ENCODE measurements at places on chromosomes 3 and 15.

DNA sequence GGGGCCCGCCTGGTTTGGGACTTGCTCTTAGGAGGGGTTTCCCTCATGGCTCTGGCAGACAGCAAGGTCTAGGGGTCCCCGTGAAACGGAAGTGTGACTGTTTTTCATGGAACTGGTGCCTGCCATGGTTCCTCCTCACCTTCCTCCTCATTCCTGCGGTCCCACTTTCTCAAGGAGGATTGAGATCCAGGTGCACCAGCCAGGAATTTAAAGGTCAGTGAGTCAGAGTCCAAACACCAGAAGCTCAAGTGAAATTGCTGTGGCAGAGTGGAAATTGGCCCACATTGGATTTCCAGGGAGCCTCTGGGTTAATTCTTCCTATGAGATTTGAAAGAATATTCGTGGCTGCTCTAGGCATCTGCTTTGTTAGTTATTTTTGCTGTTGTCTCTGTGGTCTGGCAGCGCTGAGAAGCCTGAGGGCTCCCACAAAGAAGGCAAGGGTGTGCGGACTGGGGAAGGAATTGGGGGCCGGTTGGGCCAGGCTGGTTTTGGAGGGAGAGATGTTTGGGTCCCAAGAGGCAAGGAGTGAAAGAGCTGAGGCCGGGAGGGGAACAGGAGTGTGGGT, 60.4 kb upstream of the TNFAIP8L3 start:
- DNase-seq: peak; percentile 42

GRCh38 chr3:88076712-88077111, 17.7 kb downstream of the ZNF654 start:
- DNase-seq: no peak

GRCh38 chr3:140536926-140537726, 140.7 kb upstream of the TRIM42 start:
- no peak for DNase-seq

DNA sequence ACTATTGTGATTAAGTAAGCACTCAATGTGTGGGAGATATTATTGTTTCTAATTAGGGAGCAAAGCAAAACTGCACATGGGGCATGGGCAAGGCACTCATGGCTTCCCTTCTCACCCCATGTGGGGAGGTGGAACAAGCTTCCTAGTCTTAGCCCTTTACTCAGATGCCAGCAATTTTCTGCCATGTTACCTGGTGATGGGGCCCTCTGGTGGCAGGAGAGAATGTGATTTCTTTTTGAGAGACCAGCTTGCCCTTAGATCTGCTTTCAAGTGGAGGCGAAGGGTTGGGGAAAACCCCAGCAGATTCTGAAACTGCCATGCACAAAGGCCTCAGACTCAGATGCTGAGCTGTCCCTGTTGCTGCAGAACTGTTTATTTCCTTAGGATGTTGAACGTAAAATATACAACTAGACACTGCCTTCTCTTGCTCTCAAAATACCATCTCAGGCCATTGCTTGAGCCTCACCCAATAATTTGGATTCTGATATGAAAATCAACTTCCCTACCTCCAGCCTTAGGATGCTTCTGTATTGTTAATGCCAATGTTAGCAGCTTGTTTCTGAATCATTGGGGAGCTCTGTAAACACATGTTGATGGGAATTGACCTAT, 130.2 kb upstream of the TPRG1 start:
- DNase-seq: peak; percentile 75

DNA sequence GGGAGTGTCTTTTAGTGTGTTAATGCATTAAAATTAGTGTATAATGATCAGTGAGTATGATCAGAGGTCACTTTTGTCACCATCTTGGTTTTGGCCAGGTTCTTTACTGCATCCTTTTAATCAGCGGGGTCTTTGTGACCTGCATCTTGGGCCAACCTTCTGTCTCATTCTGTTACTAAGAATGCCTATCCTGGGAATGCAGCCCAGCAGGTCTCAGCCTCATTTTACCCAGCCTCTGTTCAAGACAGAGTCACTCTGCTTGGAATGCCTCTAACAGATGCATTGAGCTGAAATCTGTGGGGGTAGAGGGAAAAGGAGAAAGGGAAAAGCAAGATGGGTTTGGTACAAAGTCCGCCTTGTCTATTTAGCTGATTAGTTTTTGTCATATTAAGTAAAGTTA, 5.3 kb upstream of the BLOC1S6 start:
- no peak for DNase-seq

DNA sequence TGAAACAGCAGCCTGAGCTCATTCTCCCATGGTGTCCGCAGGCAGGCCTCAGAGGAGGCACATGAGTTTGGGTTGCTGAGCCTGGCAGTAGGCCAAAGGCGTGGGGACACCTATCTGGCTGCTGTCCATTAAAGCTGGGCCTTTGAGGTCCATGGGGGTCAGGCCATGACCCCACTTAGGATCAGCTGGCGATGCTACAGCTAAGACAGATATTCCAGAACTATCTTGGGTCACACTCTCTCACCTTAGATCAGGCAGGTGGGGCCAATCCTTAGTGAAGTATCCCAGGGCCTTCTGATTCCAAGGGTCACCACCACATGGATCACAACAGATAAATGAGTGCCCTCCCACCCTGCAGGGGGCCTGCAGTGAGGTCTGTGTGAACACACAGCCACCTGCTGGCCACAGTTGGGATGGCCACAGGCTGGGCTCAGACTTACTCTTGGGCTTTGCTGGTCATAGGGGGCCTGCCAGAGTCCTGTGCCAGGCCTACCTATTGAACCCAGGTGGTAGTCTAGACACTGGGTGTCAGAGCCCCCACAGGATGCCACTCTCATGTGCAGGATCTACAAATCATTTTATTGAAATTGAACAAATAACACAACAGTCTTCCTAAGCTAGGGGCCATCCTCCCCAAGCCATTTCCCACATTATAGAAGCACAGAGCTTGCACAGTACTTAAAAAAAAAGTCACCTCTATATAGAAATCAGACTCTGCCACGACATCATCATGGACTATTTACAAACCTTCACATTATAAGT, 2.0 kb upstream of the HYAL2 start:
- DNase-seq: peak; percentile 80

GRCh38 chr3:191391861-191392808, 61.8 kb upstream of the UTS2B start:
- DNase-seq: no peak

DNA sequence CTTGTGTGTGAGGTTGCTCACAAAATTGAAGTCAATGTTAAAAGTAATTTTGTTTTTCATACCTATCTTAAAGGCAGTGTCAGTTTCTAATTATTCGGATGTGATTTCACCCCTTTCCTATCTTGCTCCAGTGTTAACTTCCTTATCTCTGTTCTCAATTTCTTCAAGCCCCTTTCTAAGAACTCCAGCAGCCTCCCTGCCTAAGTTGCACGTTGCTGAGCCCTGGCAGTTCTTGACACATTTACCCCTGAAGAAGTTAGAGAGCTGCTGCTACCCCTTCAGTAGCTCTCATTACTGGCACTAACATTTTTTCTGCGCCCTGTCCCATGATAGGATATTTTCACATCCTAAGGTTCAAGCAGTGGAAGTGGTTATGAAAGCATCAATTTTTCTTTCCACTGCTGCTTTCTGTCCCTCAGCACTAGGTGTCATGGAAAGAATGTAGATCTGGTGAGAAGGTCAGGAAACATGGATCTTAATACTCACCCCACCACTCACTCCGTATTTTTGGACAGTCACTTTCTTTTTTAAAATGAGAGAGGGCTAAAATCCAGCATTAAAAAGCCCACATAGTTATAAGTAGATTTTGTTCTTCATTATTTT, 62.9 kb downstream of the OPA1 start:
- DNase-seq: no peak

GRCh38 chr15:59329570-59330350, 42.9 kb downstream of the MYO1E start:
- peak; percentile 12 for DNase-seq

GRCh38 chr3:158950178-158950901, 148.5 kb downstream of the MFSD1 start:
- peak; percentile 11 for DNase-seq

DNA sequence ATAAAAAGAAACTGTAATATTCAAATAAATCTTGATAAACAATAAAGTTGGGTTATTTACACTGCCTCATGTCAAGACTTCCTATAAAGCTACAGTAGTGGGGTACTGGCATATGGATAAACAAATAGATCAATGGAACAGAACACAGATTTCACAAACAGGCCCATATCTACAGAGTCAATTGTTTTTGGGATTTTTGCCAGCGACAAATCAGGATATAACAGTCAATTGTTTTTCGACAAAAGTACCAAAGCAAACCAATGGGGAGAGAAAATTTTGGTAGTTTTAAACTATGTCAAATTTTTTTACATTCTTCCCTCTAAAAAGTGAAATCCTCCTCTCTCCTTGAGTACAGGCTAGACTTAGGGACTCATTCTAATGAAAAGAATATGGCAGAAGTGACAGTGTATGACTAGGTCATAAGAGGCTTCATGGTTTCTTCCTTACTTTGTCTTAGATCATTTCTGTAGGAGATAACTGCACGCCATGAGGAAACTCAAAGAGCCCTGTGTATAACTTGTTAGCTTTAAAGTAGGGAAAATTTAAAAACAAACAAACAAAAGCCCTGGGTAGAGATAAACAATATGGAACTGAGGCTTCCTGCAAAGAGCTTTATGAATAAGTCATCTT, 16.9 kb downstream of the IP6K1 start:
- DNase-seq: peak; percentile 5

DNA sequence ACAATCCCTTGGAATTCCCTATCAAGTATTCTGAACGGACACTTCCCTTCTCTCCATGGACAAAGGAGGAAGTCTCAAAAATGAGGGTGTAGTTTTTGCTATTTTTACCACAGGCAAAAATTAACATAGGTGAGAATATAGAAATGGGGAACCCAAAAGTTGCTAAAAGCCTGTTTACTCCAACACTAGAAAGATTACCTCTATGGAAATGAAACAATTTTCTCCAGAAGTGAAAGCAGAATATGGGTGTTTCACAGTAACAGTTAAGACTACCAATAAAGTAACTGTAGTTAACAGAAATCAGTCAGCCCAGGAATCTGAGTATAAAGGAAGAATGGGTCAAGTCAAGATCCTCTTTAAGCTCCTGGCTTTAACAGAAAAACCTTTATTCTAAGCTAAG, 9.3 kb downstream of the TRA2B start:
- no peak for DNase-seq

DNA sequence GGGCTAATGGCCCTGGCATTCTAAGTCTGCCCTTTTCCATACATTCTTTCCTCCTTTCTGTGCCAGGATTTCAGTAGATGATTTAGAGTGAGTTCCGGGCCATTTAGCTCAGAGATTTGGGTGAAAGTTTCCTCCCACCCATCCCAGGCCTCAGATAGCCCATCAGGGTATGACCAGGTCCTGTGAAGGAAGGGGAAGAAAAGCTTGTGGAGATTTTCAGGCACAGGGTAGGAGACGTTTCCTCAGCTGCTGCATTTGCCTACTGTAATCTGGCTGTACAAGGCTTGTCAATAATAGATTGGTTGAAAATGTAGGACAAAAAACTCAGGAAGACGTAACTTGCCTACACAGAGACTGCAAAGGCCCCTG, 63.2 kb upstream of the BCL6 start:
- peak; percentile 44 for DNase-seq

- DNase-seq: no peak
These were observed 171.4 kb downstream of the NFKBIZ start for GRCh38 chr3:102020735-102021134.

DNA sequence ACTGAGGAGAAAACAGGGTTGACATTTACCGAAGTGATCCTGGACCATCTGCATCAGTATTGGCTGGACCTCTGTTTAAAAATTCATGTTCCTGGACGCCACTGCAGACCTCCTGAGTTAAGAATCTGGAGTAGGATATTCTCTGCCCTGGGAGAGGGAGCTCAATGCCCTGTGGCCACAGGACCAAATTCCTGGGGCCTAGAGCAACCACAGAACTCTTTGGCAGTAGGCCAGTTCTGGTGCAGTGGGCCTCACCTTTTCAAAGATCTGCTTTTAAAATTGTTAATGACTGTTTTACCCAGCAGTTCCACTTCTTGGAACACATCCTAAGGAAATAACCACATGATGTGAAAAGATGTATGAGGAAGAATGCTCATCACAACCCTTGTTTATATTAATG, 133.3 kb upstream of the ADPGK start:
- peak; percentile 1 for DNase-seq

- no peak for DNase-seq
These were observed 828 bp downstream of the CAND2 start for GRCh38 chr3:12797124-12797891.

DNA sequence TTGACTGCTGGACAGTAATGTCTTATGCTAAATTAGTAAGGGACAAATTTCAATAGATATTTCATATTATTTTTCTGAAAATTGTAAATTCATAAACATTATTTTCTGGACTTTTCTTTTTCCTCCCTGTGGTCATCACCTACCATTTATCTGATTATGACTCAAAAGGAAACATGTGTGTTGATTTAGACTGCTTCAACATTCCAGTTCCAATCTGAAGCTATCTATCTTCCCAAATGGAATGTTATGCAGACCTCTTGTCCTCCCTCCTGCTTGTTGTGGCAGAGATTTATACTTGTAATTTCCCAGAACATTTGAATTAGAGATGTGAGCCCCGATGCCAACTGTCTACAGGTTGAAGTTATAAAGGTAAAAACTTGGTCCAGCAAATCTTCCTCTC, 803.4 kb downstream of the TUSC7 start:
- no peak for DNase-seq

- DNase-seq: peak; percentile 91
These were observed at the start of gene USP3 for GRCh38 chr15:63504247-63504978. TSS of gene USP3 (plus strand) at chr15:63504593. CDS start at chr15:63504740, 147 bp downstream.

GRCh38 chr15:85151861-85152260, 170.2 kb downstream of the PDE8A start:
- DNase-seq: no peak

GRCh38 chr3:53828581-53828980, 17.6 kb downstream of the CHDH start:
- no peak for DNase-seq

- no peak for DNase-seq
These were observed 277.4 kb downstream of the PLCL2 start for GRCh38 chr3:17162116-17162515.

GRCh38 chr3:25381083-25381482, 47.0 kb upstream of the RARB start:
- DNase-seq: no peak

DNA sequence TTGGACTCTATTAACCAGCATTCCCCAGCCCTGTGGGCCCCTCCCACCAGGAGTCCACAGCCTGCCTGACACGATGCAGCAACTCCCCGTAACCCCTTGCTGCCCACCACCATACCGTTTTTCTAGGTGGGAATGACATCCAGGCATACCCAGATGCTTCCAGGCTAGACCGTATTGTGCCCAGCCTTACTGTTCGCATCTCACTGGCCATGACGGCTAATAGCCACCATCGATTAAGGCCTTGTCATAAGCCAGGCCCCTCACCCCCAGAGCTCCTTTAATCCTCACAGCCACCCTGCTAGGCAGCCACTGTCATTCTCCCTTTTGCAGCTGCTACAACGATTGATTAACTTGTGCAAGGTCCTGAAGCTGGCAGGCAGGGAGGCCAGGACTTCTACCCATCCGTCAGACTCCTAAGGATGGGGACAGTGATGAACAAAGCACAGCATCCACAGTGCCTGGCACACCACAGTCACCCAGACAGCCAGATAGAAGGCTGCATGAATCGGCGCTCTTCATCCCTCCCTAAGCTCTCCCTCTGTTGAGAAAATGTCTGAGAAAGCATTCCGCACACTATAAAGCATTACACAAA, 60.0 kb upstream of the FLNB start:
- DNase-seq: no peak

GRCh38 chr3:129038121-129038855, 22.3 kb upstream of the GP9 start:
- DNase-seq: no peak

GRCh38 chr15:90885432-90886290, 1.4 kb downstream of the FES start:
- peak; percentile 62 for DNase-seq
